ENCODE measurements at places on chromosomes 6 and 20.

DNA sequence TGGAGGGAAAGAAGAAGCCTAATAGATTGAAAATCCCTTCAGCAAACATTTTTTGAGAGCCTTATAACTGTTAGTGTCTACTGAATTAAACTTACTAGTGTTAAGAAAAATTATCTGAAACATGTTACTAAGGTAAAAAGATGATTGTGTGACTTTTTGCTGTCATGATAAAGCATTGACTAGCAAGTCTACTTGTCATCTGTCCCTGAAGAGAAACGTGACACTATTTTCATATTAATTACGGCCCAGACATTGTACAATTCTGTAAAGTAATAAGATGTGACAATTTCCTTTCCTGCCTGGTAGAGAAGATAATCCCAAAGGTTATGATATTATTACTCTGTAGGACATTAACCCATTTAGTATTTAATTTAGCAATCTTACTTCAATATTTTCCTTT is 8.8 kb upstream of the EDEM2 start:
- no peak for DNase-seq

GRCh38 chr6:123503619-123504018 is 133.1 kb downstream of the TRDN start:
- no peak for DNase-seq

GRCh38 chr6:17714879-17715851 is 8.4 kb upstream of the NUP153 start:
- DNase-seq = peak; percentile 88

DNA sequence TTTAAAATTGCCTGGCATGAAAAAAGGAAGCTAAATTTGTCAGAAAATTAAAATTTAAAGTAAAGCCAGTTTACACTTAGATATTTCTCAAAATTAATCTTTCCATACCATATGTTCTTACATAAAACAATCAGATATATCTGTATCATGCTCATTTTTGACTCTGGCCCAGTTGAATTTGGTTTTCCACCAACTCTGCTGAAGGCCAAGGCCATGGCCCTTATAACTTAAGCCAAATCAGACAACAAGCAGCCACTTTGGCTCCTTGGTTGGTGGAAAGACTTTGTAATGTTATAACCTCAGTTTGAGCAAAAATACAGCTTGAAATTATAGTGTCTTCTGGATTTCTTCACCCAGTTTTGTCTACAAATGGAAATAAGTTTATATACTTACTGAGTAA is 97.3 kb downstream of the CENPW start:
- DNase-seq = no peak

DNA sequence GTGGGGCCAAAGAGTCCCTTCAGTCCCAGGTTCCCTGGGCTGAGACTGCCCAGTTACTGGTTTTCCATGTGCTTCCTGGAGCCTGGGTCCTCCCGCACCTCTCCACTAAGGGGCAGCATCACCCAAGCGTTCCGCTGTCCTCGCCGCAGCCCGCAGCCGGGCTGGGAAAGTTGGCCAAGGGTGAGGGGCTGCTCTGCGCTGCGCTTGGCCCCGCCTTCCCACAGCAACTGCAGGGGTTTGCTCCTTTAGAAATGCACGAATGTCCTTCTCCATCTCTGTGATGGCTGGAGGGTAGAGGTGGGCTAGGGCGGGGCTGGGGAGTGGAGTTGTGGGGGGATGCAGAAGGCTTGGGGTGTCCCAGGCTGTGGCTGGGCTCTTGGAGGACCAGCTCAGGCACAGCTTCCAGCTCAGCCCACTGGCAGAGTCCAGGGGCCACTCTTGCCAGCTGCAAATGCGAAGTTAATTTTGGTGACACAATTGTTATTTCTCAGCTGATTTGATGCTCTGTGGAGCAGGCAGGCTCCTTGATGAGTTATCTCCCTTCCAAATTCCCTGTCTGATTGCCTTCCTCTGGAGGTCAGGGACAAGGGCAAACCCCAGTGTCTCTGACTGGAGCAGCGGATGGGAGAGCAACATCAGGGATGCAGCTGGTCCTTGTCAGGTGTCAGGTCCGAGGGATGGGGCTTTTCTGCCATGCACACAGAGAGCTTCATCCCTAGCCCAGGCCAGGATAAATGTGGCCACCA is 63.2 kb downstream of the NOL4L start:
- peak; percentile 56 for DNase-seq

DNA sequence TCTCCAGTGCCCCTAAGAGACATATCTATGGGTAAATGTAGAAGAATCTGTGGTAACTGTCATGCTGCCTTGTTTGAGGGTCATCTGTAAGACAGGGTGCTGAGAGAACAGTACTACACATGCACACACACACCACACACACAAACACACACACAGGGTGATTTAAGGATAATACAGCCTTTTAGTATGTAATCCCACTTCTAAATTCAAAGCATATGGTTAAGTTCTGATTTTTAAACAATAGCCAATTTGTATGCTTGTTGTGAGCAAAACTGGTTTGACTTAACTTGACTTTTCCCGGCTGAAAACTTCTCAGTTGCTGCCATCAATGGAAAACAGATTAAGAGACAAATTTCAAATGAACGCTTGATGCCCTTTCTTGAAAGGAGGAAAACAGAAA is 241.8 kb downstream of the ADGRG6 start:
- DNase-seq = no peak

DNA sequence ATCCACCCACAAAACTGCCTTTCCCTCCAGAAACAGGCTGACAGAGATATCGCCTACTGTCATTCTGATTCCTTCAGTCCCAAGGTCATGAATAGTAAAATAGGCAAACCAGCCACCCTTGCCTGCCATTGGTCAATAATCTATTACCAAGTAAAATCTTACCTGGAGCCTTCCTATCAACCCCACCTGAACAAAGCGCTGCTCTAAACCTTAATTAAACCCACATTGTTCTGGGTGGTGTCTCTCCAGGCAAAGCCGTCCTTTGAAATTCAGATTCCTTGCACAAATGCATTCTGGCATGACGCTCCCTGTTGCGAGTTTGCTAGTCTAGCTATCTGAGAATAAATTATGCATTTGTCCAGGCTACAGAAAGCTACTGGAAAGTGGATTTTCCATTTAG is 291.6 kb upstream of the ECI2 start:
- no peak for DNase-seq

- DNase-seq = no peak
Measured at GRCh38 chr6:122887941-122888340, 98.9 kb downstream of the SMPDL3A start.

DNA sequence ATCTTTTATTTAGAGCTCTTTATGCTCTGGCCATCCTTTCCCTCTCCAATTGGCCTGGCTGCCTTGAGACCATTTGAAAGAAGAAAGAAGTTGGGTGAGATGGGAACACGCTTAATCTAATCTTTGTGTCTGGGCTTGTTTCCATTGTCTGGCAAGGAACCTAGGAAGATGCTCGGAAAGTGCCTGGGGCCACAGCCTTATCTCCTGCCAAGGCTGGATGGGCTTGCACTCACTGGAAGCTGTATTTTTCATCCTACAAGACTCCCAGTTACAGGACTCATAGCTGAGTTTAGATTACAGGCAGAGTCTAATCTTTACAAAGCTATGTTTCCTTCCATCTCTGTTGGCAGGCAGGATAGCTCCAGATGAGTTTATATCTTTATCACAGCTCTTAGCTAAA is 33.1 kb upstream of the CDYL start:
- DNase-seq = no peak

DNA sequence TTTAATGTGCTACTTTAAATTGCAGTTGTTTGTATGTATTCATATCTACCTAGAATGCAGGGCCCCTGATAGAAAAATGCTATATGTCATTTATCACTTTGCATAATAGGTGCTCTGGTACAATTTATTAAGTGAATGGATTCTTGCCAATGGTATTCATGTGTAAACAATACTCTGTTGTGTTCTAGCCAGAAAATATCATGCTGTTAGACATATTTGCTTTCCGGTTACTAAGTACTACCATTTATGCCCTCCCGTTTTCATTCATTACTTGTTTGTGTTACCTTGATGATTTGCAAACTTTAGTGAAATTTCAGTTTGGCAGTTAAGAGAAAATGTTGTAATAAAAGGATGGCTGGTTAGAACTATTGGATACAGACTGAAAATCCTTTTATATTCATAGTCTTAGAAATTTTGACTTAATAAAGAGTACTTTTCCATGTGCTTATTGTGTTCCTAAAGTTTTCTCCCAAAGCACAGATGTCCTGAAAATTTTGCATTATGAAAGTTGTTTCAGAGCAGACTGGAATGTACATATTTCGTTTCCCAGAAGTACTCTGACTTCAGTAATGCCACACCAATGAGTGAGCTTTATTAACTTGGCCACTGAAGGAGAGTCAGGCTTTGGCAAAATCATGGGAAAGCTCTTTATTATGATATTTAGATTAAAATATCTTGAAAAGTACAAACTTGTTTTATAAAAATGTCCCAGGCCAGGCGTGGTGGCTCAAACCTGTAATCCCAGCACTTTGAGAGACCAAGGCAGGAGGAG is 31.5 kb downstream of the RPF2 start:
- DNase-seq = no peak

- DNase-seq = no peak
Measured at GRCh38 chr20:37511610-37512275, 9.3 kb upstream of the NNAT start.

DNA sequence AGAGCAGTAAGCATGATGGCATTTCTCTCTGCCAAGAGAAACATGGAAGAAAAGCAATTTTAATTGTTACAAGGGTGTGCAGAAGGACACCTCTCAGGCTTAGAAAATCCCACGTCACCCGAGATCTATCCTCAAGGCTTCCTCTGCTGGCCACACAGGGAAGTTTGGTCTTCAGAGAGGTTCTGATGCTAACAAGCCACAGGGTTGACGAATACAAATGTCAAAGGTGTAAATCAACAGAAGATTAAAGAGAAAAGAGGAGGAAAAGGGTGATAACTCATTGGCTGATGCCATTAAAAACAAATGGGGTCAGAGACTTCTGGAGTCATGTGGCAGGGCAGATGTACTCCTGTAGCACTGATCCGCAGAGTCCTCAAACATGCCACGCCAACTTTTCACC is 33.6 kb upstream of the SPDEF start:
- no peak for DNase-seq

DNA sequence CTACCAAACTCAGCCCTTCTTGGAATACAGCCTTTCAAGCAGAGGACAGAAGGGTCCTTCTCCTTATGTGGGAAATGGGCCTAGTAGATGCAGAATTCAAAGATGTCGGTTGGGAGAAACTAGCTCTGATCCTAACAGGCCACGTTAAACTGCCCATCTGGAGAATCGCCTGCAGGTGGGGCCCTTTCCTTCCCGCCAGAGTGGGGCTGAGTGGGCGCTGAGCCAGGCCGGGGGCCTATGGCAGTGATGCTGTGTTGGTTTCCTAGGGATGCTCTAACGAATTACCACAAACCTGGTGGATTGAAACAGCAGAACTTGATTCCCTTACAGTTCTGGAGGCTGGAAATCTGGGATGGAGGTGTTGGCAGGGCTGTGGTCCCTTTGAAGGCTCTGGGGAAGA is 9.1 kb downstream of the MAPK13 start:
- DNase-seq = no peak

- no peak for DNase-seq
Measured at GRCh38 chr6:77688649-77689048, 35.8 kb downstream of the MEI4 start.

- no peak for DNase-seq
Measured at GRCh38 chr6:169980826-169981450, 229.5 kb downstream of the ERMARD start.

GRCh38 chr6:160000280-160000704 is 31.4 kb downstream of the IGF2R start:
- no peak for DNase-seq

DNA sequence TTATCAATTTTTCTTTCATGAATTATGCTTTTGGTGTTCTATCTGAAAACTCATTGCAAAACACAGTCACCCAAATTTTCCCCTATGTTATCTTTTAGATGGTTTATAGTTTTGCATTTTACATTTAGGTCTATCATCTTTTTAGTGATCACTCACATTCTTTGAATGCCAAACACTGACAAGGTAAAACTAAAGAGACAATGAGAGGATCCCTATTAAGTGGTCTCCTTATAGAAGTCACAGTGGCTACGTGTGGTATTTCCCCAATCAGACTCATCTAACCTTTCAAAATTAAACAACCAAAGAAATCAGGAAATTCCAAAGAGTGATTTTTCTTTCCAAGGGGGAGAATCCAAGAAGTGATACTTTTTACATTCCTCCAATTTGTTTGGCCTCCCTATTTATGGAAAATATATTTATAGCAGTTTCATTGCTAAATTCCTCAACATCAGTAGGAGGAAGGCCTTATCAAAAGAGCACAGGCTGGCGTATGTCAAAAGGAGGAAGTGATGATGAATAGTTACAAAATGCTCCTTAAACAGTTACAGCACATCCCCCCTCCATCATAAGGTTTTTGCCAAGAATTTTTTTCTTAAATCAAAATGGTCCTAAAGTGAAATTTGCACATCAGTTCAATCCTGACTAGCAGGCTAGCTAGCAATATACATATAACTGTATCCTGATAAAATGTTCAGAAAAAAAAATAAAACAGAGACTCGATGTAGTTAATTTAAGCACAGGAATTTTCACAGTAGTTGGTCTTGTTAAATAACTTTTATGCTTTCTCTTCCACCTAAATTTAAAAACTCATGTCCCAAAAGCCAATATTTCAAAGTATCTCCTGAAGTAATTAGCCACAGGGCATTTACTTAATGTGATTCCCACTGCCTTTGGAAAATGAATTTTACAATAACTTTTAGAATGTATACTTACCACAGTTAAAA is 76.2 kb upstream of the IPCEF1 start:
- DNase-seq = peak; percentile 25

GRCh38 chr6:18102783-18103509 is 19.5 kb downstream of the NHLRC1 start:
- no peak for DNase-seq

GRCh38 chr6:31901415-31901952 is 402 bp downstream of the ZBTB12 start:
- DNase-seq = peak; percentile 37

All from CD14-positive monocyte (primary cell).